ENCODE measurements at places on chromosomes 12 and 14.
A peak's percentile ranks its signal among the peaks of the same experiment; 100 is the strongest.

DNA sequence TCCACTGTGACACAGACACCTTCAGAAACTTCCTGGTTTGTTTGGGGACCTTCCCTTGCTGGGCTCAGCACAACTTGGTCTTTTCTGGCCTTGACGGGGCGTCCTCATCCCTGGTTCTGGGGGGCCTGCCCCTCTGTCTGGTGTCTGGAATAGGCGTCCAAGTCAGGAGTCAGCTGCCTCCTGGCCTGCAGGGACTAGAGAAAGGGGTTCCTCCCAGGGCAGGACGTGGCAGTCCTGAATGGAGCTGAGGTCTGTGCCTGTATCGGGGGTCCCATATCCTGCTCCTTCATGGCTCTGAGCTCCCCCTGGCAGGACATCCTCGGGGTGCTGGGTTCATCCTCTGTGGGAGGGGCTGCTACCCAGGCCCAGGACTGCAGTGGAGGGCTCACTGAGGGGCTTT, 384.0 kb downstream of the TMEM121 start:
- DNase-seq, result no peak

GRCh38 chr12:26906704-26907103, 31.1 kb downstream of the INTS13 start:
- no peak for DNase-seq

DNA sequence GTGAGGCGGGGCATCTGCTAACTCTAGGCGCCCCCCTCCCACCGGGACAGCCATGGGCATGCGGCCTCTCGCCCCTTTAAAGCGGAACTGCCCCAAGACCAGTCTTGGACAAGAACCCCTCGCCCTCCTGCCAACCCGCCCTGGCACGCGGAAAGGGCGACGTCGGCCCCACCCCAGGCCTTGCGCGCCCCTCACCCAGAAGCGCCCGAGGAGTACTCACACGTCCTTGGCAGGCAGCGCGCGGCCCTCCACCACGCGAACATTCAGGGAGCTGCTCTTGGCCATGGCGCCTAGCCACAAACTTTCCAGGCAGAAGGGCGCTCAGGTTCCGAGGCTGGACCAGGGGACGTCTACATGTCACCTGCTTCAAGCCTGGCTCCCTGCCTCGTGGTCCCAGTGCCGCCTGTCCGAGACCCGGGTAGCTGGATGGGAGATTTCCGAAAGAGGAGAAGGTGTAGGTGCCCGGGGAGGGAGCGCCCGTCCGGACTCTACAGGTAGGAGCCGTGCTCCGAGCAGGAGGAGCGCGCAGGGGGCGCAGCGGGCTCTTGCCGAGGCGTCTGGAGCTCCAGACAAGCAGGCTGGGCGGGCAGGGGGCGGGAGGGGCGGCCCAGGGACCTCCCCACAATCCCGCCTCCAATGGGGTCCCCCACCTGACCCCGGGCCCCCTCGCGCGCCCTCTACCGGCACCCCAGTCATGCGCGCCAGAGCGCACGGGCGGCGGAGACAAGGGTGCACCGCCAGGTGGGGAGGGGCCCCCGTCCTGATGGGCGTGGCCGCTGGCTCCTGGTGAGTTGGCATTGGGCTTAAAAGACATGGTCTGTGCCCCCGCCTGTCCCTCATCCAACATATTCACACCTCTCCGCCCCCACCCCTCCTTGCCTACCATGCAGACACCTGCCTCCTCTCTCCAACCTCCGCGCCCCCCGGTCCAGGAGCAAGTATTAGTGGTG, at the start of gene RASAL1:
TSS of gene RASAL1 (minus strand) at position 584 of the 950 bp plus-strand sequence. CDS start at position 285, 299 bp downstream.
- DNase-seq, result peak; percentile 88

DNA sequence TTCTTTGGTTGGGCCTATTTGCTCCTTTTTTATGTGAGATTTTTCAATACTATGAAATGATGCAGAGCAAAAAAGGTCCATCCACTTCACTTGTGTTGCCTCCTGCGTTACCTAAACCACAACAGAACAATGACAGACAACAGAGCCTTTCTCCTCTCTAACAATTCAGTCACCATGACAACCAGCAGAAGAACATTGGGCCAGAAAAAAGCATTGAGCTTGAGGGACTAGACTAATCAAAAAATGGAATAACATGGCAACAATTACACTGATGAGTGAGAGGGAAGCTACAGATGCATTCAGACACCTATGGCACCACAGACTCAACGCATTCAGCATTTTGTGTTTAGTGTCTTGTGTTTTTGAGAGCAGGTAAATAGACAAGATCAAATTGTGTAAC, 44.6 kb upstream of the PTCSC3 start:
- no peak for DNase-seq

- DNase-seq, result no peak
Measured at GRCh38 chr14:58979325-58979724, 209.1 kb upstream of the DAAM1 start.
